ENCODE measurements at places on chromosomes 3 and 15. TPM values are rescaled to one million over a fixed set of nuclear protein-coding genes. Genes with fewer than 3 reads are reported as not detected.

The SPINK8 gene
- total RNA-seq: not detected

The ECE2 gene
- not detected for total RNA-seq

The WHAMM gene
- 5.6 TPM for total RNA-seq

The ARIH2 gene
- total RNA-seq: 91.7 TPM

The PP2D1 gene
- not detected for total RNA-seq

Data from fibroblast of lung (primary cell).